ENCODE measurements at places on chromosomes 11 and 22.
A peak's percentile ranks its signal among the peaks of the same experiment; 100 is the strongest.

DNA sequence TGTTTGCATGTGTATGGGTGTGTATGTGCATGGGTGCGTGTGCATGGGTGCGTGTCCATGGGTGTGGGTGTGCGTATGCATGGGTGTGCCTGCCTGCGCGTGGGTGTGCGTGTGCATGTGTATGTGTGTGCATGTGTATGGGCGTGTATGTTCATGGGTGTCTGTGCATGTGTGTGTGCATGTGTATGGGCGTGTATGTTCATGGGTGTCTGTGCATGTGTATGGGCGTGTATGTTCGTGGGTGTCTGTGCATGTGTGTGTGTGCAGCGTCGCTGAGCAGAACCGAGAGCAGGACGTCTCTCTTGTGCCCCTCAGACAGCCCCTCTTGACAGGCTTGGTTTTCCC, 13.9 kb downstream of the IL17REL start:
- no peak for DNase-seq

- no peak for DNase-seq
Measured at GRCh38 chr11:96282625-96283220, 60.3 kb downstream of the MAML2 start.

- DNase-seq, result no peak
Measured at GRCh38 chr11:23078289-23078971, 218.2 kb upstream of the CCDC179 start.

DNA sequence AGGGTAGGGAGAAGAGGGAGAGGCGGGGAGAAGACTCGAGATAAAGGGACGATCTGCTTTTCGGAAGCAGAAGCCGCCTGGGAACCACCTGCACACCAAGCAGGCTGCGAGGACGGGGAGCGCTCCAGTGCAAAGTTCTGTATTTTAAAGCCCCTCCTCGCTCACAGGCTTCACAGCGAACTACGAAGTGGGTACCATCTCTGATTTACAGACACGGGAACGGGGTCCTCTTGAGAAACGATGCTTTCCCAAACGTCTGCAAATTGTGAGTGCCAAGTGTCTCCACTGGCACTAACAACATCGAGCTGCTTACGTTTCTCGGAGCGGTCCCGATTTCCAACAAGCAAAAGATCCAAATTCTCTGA, 700 bp upstream of the STX3 start:
- peak; percentile 62 for DNase-seq

DNA sequence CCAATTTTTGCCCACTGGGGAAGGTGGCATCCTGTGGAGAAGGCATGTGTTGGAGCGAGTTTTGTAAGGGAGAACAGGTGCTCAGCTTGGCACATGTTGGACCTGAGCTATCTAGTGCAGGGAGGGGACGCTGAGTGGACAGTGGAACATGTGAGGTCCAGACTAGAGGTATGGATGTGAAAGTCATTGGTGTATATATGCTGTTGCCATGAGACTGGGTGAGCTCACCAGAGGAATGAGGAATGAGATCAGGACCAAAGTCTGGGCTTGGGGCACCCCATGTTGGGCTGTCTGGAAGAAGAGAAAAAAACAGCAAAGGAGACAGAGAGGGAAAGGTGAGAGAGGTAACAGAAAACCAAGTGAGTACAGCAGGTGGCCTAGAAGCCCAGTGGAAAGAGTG, 12.3 kb upstream of the SYT7 start:
- DNase-seq, result no peak

DNA sequence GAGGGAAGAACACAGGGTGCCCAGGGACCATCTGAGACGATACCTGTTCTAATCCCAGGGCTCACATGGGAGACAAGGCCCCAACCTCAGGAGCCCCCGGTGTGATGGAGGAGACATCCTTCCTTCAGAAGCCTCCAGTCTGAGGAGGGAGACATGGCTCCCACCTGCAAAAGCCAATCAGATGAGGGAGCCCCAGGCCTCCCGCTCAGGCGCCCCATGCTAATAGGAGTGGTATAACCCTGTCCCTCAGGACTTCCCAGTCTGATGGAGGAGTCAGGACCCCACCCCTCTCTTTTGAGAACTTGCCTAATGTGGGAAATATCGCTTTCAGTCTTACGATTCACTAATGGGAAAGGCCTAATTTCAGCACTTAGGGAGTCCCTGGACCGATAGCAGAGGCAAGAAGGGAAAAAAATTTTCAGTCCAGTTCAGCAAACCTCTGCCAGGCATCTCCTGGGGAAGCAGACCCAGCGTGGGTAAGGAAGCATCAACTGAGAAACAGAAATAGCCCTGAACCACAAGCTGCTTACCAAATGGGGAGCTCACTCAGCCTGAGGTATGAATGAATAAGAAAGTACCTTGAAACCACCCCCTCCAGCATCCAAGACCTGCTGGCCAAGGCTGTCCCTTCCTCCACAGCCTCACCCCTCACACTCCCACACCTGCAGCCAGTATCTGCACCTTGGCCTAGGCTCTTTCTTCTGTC, 5.9 kb downstream of the ARRB1 start:
- DNase-seq, result no peak

DNA sequence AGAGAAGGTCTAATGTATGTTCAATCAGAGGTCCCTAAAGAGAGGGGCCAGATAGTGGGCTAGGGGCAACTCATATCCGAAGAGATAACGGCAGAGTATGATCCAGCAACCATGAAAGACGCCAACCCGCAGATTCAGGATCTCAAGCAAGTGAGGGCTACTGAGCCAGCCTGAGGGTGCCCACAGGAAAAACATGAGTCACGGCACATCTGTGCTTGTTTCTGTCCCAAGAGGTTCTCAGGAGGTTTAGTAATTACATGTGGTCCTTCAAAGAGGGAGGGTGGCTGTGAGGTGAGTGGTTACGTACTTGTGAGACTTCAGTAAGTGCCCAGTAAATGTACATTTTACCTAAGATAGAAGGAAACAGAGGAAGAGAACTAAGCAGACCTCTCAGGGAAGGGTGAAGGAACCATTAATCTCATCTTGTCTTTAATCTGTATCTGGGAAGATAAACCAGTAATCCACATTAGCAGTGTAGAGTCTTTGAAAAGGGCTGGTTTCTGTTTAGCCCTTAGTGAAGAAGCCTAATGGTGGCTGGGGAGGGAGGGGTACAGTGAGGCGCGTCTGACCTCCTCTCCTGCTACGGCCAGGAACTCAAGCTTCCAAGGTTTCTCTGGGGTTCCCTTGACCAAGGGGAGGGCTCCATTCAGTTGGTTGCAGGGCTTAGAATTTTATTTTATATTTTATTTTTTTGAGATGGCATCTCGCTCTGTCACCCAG, 10.2 kb downstream of the SIRT3 start:
- no peak for DNase-seq

DNA sequence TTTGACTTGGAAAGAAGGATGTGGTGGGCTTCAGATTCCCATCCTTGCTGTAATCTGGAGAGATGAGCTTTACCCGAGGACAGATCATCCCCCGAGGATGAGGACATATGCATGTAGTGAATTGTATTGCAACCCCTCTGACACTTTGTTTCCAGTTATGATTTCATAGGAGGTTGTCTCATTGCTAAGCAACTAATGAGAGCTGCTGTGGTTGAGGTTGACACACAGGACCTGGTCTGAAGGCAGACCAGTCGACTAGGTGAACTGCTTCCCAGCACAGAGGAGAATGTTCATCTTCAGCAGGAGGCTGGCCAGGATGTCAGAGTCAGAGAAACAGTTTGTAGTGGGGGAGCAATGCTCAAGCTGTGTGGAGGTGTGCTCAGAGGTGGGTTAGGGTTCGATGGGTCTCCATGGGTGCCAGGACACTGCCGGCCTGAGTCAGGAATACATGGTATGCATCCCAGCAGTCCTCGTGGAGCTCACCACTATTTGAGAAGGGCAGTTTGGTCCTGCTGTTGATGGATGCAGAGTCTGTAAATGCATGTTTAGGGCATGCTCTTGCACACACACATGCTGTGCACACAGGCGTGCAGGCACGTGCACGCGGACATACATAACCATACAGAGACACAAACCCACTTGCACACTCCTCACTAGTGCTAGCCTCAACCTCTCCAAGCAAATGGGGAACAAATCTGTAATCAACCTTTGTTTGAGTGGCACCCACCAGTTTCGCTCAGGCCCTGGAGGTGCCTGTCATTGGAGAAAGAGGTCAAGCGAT, 153.7 kb downstream of the TBC1D22A start:
- DNase-seq, result no peak

DNA sequence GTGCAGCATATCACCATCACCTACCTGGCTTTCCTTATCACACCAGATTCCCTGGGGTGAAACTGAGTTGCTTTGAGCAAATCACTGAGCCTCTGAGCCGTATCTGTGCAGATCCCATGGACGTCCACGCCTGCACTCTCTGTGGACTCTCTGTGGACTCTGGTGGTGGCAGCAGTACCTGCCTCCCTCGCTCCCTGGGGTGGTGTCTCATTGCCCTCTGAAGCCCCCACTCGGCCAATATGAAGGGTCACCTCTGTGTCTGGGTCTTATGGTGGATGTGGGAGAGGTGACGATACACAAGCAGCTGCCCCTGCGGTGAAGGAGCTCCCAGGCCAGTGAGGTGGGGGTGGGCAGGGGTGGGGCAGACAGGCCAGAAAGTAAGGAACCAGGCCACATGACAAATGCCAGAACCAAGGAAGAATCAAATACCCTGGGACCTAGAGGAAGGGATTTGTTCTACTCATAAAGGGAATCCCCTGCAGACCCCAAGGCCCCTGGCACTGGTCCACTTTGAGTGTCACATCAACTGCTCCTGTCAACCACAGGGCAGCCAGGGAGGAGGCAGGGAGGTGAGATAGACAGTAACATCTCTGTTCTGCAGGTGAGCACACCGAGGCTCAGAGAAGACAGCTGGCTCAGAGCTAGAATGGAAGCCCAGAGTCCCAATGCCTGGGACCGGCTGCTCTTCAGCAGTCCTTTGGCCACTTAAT, 9.2 kb upstream of the CHST1 start:
- DNase-seq, result no peak

DNA sequence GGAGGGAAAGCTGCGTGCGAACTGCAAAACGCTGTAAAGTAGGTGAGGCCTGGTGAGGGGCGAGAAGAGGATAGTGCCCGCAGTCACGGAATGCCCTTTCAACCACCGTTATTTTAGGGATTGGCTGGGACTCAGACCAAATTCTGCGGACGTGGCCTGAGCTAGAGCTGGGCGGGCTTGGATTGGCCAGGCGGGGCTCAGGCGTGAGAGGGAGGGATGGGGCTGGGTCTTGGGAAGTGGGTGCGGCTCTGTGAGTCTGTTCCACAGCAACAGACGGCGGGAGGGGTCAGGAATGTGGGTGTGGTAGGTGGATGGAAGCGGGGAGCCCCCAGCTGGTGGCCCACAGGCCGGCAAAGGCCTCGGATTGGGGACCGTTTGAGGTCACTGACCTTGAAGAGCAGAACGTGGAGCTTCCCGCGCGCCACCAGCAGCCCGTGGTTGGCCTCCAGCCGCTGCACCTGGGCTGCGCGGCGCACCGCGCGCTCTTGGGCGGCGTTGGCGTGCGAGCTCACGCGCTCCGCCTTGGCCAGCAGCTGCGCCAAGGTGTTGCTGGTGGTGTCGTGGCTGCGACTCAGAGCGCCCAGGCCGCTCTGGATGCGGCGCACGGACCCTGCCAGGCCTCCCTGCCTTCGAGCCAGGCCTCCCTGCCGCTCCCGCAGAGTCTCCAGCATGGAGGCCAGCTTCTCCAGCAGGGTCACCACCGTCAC, 444 bp downstream of the CAVIN3 start:
- peak; percentile 52 for DNase-seq
